H54 (cell line): ENCODE measurements at places on chromosomes 3 and 15.

- no peak for DNase-seq
These were observed 188.0 kb upstream of the TGFBR2 start for GRCh38 chr3:30418443-30418842.

GRCh38 chr3:152556731-152557254, 278.1 kb upstream of the P2RY1 start:
- peak; percentile 13 for DNase-seq

GRCh38 chr15:34754674-34755418, at the start of gene GJD2:
Gene GJD2, minus strand, starts transcription at chr15:34754998. Its CDS starts 510 bp downstream, at chr15:34754488.
- no peak for DNase-seq

DNA sequence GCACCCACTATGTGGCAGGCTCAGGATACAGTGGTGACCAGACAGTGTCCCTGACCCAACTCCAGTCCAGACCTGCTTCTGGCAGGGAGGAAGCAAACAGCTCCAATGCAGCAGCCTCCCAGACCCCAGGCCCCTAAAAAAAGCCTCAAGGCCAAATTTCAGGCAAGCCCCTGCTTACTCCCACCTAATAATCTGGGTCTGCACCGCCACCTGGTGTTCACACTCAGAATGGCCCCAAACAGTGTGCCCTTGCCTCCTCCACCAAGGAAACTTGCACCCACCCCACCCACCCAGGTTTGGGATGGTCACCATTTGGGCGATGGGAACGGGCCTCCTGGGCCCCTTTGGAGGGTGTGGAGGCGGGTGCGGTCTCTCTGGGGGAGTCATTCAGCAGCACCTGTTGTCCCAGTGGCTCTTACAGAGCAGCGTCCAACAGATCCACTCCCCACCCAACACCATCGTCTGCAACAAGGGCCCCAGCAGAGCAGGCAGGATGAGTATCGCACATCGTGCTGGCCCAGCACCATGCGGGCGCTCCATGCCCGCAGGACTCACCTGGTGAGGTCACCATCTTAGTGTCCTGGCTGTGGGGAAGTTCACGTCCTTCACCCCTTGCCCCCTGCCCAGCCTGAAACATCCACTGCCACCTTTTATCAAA, 17.3 kb downstream of the C3orf18 start:
- no peak for DNase-seq

DNA sequence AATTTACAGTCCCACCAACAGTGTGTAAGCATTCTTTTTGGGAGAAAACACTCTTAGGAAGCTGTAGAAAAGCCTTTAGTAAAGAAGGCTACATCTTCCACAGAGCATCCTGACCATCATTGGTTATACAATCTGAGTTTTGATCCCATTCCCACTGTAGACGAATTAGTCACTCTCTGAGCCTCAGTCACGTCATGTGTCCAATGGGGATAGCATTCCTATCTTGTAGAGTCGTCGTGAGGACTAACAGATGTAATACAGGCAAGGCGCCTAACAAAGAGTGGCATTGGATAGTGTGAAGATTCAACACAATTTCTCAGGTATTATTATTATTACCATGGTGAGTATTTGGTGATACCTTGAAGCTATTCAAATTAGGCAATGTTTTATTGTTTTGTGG, 44.0 kb upstream of the ALDH1A3 start:
- DNase-seq: no peak

DNA sequence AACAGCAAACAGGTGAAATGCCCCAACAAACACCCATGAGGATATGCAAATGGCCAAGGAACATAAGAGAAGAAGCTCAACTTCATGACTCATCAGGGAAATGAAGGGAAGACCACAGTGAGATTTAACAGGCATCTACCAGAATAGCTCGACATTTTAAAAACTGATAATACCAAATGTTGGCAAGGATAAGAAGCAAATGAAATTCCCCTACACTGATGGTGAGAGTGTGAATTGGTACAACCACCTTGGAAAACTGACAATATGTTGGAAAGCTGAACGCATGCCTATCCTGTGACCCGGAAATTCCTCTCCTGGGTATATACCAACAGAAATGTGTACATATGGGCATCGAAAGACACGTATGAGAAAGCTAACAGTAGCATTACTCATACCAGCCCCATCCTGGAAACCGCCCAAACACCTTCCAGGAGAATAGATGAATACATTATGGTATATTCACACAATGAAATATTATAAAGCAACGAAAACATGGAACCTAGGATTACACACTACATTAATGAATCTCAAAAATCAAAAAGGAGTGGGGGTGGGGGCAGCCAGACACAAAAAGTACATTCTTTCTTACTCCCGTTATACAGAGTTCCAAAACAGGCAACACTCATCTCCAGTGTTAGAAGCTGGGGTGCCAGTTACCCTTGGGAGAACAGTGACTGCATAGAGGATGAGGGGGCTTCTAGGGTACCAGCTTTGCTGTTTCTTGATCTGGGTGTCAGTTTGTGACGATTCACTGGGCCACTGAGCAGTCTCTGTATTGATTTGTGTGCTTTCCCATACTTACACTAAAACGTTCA, 16.9 kb downstream of the RFTN1 start:
- DNase-seq: no peak

GRCh38 chr3:44516230-44516629, 38.8 kb upstream of the ZNF445 start:
- DNase-seq: no peak

- no peak for DNase-seq
These were observed 44.6 kb upstream of the FILIP1L start for GRCh38 chr3:100158918-100159330.

GRCh38 chr3:169579116-169579710, 84.3 kb downstream of the MECOM start:
- no peak for DNase-seq

- DNase-seq: no peak
These were observed 85.0 kb upstream of the UBP1 start for GRCh38 chr3:33525232-33525631.

- no peak for DNase-seq
These were observed 729.9 kb downstream of the MECOM start for GRCh38 chr3:168933614-168934013.
